ENCODE measurements at places on chromosomes 13 and 19.
A peak's percentile ranks its signal among the peaks of the same experiment; 100 is the strongest.

GRCh38 chr19:17163652-17164051 is 51.5 kb upstream of the USE1 start:
- DNase-seq, result no peak

- DNase-seq, result no peak
Measured at GRCh38 chr13:28426381-28426780, 68.5 kb downstream of the FLT1 start.

DNA sequence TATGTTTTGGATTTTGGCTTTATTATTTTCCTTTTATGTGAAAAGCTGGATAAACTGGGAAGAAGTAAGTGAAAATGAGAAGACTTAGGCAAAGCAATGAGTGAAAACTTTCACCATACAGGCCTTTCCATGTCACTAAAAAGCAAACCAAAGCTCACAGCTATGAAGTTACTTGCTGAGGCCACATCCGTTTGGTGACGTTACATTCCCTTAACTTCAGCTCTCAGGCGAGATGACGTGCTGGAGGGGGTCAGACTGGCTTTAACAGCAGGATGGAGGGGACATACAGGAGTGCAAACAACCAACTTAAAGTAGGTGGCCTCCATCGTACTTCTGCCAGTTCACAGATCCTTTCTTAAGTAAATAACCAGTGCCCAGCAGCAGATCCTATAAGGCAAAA is 522.3 kb downstream of the MYO16 start:
- no peak for DNase-seq

GRCh38 chr13:48231933-48232332 is 1.1 kb upstream of the ITM2B start:
- no peak for DNase-seq

- no peak for DNase-seq
Measured at GRCh38 chr19:33117501-33117900, 14.4 kb upstream of the WDR88 start.

GRCh38 chr13:85879014-85879413 is 79.8 kb upstream of the SLITRK6 start:
- DNase-seq, result no peak

DNA sequence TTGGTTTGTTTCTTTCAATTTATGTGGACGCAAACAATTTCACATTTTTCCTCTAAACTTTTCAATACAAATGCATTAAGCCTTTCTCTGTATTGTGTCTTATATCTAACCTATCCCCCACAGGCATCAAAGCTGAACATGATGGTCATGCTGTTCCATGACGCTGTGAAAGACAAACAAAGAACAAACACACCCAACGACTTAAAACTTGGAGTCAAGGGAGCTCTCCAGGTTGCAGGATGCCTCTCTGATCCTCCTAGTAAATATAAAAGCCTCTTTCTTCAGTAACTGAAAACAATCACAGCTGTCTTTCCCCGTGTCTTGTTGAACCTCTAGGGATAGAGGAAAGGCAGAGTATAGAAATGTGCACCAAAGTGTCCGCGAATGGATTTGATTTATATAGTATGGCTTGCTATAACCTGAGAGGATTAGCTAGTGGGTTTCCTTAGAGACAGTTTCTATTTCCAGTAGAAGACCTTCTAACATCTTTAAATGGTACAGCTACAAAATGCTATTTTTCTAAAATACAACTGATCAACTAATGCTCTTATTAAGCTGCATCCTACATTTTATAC is 43.1 kb downstream of the PCDH9 start:
- DNase-seq, result no peak

- no peak for DNase-seq
Measured at GRCh38 chr13:28306325-28306724, 168.0 kb downstream of the PAN3 start.

- DNase-seq, result no peak
Measured at GRCh38 chr19:57088133-57088532, 31.7 kb upstream of the USP29 start.

GRCh38 chr19:41437944-41438574 is 1.7 kb downstream of the DMAC2 start:
- no peak for DNase-seq

- no peak for DNase-seq
Measured at GRCh38 chr13:53326716-53327115, 298.1 kb downstream of the OLFM4 start.

DNA sequence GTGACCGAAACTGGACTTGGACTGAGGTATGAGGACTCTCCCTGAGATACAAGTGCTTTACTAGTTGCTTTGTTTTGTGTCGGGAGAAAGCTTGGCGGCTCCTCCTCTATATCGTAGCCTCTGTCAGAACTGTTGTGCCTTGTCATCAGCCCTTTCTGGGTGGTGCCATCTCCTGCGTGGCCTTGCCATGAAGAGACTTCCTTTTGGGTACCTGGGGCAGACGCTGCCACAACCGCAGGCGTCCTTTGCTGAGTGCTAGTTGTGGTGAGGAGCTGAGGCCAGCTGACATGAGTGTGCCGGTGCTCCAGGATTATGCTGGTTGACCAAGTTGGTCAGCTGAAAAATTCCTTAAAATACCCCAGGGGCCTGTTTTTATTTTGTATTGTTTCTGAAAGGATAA is 124.5 kb downstream of the AKAP11 start:
- peak; percentile 31 for DNase-seq

DNA sequence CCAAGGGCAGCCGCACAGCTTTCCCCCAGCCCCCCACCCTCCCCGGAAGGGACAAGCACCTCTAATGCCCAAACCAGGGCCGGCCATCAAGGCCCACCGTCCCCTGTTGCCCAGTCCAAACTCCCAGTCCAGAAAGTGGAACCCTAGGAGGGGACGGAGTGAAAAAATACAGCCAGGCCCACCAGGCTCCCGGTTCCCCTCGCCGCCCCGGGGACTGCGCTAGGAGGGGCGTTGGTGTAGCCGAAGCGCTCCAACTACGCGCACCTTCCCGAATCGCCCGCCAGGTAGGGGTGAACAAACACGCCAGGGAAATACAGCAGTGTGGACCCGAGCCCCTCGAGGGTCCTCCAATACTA is 1.3 kb downstream of the KLF16 start:
- DNase-seq, result no peak

GRCh38 chr13:28540612-28541011 is 45.7 kb upstream of the FLT1 start:
- no peak for DNase-seq

- no peak for DNase-seq
Measured at GRCh38 chr13:46571189-46571908, 18.4 kb downstream of the LRCH1 start.

DNA sequence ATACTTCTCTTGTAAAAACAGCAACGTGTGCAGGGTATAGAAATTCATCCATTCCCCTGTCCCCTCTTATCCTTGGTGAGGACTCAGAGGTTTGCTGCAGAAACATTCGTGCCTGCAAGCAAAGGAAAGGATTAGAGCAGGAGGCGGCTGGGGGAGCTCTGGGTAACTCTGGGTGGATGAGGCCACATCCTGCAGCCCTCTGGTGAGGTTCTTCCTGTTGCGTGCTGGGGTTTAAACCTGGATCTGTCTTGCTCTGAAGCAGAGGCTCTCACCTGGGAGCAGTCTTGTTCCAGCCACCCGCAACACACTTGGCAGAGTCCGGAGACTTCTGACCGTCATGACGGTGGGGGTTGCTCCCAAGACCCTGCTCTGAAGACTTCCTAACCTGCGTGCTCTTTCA is 69.2 kb downstream of the ATP11A start:
- no peak for DNase-seq

GRCh38 chr13:31067416-31068118 is 94.1 kb downstream of the HSPH1 start:
- no peak for DNase-seq

GRCh38 chr13:39148513-39148961 is 110.3 kb downstream of the NHLRC3 start:
- no peak for DNase-seq

DNA sequence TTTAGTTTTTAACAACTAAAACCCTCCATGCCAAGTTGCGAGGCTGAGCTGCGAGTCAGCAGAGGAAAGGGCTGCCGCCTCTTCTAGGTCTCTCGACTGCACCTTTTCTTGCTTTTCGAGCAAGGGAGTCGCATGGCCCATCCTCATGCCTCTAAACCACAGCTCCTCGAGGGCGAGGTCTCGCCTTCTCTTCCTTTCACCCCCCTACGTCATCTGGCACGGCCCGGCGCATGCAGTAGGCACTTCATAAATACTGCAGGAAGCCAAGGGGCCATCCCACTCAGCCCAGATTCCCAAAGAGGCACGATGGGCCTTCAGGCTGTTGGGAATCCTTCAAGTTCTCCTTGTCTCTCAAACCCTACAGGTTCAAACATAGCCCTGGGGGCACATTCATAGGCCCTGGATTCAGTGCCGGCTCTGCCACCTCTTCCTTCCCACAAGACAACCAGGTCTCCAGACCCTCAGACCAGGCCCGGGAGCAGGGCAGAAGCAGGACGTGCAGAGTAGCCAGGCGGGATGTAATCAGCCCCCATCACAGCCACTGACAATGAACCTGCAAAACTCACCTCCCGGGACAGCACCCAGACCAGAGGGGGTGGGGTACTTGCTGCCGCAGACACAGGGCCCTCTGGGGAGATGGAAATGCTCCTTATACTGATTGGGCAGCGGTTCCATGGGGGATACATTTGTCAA is 41.7 kb downstream of the GGACT start:
- no peak for DNase-seq

DNA sequence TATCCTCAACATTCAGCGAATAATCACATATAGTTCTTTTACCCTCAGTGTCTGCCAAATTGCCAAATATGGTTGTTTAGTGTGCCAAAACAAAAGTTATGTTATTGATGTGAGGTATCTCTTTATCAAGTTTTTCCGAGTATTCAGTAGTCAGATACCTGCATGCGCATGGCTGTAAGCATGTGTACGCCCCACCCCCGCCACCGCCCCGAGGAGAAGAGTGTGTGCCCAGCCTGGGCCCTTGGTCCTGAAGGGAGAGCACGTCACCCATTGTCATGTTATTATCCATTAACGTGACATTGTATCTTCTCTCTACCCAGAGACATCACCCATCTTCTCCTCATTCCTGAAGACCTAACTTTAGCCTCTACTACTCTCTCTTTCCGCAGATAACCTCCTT is 147.0 kb downstream of the SHISA2 start:
- no peak for DNase-seq

All from stimulated activated CD4-positive, alpha-beta T cell treated with anti-CD3 and anti-CD28 coated beads, Interleukin-15, amount 100 ng/mL, for 1 hour (primary cell).